ENCODE measurements at places on chromosomes 3 and 15.

GRCh38 chr3:49700014-49700413 lies 10.7 kb downstream of the RNF123 start:
- no peak for DNase-seq

DNA sequence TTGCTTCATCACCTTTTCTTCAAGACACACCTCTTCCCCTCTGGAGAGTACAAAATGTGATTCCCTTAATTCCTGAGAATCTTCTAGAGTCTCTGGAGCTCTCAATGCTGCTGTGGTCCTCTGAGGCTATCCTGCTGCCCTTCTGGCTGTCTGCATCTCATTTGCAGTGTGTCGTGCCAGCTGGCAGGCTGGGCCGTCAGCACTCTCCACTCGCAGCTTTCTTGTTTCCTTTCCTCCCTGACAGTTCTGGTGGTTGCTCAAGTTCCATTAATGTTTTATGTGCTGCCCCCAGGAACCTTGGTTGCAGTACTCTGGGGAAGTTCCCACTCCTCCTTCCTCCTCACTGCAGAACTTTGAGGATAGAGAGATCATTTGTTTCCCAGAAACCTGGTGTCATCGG lies 210.8 kb upstream of the ROPN1 start:
- no peak for DNase-seq

GRCh38 chr3:16869261-16870005 lies 15.3 kb upstream of the PLCL2 start:
- no peak for DNase-seq

DNA sequence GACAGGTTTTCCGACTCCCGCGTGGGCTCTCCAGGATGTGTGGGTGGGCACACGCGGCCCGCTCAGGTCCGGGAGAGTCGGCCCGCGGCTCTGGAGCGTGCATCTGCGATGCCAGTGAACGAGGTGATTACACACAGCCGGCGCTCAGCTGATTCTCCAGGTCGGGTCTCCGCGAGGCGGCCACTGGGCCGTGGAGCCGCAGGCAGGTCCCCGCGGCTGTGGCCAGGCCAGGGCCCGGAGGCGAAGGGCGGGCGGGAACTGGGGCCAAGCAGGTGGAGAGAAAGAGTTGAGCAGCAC lies 13.2 kb downstream of the PAK6 start:
- DNase-seq: no peak

GRCh38 chr3:165742351-165742750 lies 94.9 kb downstream of the BCHE start:
- DNase-seq: peak; percentile 94

DNA sequence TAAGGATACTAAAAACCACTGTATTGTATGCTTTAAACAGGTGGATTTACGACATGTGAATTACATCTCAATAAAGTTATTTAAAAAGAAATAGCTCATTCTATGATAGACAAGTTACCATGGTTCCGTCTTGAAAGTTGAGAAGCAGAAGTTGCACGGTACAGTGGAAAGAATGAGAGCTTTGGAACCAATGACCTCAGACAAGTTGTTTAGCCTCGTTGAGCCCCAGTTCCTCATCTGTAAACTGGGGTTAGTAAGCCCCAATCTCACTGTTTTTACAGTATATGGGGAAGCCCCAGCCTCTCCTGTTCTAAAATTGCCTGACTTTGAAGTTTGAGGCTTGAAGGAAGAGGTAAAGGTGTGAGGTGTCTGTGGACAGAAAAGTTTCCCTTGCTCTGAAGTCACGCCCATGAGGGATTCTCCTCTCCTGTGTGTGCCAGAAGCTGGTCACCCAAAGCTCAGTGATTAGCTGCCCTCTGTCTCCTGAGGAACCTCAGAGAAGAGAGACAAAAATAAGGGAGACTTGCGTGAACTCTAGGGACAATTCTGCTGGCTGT lies 10.0 kb downstream of the CRYGS start:
- DNase-seq: no peak

- no peak for DNase-seq
These were observed 20.5 kb upstream of the ENTPD3 start for GRCh38 chr3:40366203-40367162.

DNA sequence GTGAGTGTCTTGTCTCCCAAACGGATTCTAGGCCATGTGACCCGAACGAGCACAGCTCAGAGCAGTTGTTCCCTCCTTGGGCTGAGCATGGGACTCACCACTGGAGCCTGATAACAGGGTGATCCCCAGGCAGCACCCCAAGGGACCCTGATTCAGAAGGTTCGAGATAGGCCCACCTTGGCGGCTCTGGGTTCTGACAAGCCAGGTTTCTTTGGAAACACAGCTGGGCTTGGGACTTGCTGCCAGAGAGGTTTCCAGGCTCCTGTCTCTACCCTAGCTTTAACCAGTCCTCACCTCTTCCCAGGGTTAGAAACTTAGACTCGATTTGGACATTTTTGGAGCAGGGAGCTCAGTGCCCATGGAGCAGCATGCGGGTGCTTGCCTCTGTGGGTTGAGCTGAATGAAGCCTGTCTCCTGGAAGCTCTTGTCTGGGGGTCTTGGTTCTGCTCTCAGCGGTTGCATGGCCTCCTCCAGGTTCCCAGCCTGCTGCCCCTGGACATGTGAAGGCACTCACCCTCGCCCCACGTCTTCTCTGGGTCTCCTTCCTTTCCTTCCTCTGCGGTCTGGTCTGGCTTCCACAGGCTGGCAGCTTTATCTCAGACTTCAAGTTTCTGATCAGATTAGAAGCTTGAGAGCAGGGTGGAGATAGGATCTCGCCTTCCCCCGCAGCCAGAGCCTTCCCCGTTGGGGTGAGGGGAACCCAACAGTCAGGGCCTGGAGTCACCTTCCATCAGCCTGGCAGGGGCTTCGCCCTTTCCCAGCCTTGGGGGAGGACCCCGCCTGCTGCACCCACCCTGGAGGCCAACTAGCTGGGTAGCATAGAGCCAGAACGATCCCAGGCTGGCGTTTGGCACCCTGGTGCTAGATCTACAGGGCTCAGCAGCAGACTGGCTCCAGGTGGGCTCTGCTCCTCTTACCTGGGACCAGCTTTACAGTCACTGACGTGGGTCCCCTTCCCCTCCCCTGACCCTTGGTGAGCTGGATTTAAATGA lies 21.0 kb downstream of the PAQR5 start:
- DNase-seq: no peak

DNA sequence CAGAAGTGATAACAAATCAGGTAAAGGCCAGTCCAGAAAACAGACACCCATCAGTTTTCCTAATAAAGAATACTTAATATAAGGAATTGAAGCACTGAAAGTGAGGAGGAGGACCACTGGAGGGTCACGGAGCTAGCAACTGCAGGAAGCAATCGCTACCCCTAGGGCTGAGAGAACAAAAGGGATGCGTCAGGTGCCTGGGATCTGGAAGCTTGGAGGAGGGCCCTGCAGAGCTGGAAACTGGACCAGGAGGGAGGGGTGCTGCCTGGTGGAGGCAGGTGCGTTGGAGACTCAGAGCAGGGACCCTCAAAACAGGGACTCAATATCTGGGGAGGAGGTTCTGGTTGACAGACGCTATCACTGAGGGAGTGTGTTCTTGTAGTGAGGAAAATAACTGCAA lies 308.1 kb upstream of the RASGRP1 start:
- no peak for DNase-seq

- DNase-seq: no peak
These were observed 478.7 kb upstream of the UBE2E2 start for GRCh38 chr3:22724420-22724819.

DNA sequence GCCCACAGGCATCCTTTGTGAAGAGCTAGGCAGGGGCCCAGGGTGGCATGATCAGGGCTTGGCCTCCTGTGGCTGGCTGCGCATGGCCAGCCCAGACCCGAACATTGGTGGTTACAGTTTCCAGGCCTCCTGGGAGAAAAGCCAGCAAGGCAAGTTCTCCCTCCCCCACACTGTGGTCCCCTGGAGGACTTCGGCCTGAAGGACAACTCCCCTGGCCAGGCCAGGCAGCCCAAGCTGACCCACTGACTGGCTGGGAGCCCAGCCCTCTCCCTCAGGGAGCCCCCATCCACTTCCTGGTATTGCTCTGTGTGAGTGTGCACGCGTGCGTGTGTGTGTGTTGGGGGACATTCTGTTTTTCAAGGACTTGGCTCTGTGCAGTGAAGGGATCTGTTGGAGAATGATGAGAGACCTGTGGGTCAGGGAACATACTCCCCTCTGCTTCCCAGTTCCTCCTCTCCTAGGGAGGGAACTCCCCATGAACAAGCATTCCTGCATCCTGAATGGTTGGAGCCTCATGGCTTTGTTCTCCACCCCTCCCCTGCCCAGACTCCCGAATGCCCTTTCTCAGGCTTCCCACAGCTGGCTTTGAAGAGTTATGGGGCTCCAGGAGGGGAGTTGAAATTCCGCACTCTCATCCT lies 29.5 kb downstream of the CORO2B start:
- no peak for DNase-seq

- no peak for DNase-seq
These were observed 537.6 kb downstream of the FOXP1 start for GRCh38 chr3:71045917-71046282.

DNA sequence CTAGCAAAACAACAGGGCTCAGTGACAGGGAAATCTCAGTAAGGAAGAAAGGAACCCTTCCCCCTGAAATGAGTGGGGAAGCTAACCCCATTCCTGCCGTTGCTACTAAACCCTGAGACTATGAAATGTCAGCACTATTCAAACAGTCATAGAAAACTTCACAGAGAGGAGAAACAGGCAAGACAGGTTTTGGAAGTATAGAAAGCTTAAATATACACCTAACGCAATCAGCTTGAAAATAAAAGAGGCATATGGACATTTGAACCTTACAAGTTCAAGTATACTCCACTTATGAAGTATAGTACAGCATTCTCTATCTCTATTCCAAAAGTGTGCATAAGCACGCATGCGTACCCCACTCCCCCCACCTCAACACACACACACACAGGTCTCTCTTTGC lies 17.6 kb upstream of the FRMD4B start:
- no peak for DNase-seq

- DNase-seq: no peak
These were observed 26.3 kb downstream of the FEM1B start for GRCh38 chr15:68303560-68304436.

- no peak for DNase-seq
These were observed 41.1 kb upstream of the UBE2E2 start for GRCh38 chr3:23161896-23162570.

DNA sequence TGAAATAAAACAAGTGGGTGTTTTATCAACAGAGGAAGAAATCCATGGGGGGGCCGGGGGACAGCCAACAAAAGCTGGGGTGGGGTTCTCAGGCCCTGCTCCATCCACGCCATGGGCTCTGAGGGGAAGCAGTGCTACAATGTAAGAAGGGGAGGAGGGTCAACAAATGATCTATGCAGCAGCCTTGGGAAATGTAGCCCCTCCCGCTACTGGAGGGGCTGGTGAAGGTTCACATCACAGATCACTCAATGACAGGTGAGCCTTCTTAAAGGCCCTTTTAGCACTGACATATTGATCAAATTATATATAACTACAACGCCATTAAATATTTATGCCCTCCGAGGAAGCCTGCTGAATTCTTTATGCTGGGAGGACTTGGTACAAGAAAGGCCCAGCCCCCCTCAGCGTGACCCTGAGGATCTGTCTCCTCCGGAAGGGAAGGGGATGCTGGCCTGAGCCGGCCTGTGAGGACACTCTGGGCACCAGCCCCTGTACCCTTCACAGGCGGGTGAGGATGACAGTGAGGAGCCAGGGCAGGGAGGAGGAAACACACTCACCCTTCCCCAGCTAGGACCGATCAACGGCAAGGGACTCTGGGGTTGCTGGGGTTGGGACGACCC lies 15.3 kb downstream of the TLE3 start:
- no peak for DNase-seq

GRCh38 chr3:141754032-141754431 lies 9.2 kb upstream of the GRK7 start:
- DNase-seq: no peak

- no peak for DNase-seq
These were observed 80.8 kb upstream of the PROK2 start for GRCh38 chr3:71865727-71866126.

DNA sequence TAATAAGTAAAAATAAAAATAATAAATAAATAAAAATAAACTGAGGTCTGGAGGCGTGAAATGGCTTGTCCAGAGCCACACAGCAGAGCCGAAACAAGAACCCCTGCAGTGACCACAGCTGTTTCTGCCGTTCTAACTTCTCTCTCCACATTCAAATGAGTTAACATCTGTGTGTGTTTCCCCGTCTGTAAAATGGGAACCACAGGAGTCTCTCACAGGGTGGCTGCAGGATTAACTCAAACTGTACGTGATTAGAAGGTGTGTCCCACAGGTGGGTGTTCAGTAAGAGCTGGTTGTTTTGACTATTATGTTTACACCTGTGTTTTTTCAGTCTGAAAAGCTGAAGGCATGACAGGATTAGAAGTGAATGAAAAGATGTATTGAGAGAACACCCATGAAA lies 27.0 kb upstream of the MUC4 start:
- DNase-seq: no peak

GRCh38 chr15:62912808-62913207 lies 129.7 kb upstream of the TPM1 start:
- no peak for DNase-seq

- DNase-seq: no peak
These were observed 30.1 kb upstream of the MNS1 start for GRCh38 chr15:56495053-56495452.

DNA sequence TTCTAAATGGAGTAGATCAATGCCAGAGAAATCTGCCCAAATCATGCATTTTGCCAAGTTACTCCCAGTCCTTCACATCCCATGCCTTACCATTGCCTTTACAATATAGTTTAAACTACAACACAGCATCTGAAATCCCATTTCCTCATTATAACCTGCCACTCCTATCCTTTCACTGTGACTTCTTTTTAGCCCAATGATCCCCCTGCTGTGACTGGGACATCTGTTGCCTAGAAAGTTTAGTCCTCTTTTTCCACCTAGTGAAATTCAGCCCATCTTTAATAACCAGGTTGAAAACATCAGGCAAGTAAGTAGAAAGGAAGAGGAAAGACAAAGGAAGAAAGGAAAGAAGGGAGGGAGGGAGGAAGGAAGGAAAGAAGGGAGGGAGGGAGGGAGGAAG lies 627.9 kb upstream of the ZNF385D start:
- no peak for DNase-seq

DNA sequence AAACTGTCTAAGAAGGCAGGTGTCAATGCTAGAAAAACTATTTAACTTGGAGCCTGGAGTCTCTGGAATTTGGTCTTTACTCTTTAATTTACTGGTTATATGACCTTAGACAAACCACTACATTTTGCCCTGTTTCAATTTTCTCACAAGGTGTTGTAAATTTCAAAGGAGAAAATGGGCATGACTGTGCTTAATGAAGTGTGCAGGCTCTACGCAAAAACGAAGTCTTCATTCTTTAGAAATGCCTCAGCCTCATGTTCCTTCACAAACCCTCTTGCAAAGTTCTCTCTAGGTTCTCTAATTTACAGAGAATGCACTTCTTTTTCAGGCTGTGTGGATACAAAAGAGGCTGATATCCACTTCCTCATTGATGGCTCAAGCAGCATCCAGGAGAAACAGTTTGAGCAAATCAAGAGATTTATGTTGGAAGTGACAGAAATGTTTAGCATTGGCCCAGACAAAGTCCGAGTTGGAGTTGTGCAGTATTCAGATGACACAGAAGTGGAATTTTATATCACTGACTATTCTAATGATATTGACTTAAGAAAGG lies 39.1 kb downstream of the COL6A5 start:
- DNase-seq: no peak

GRCh38 chr3:52153389-52154096 lies 680 bp downstream of the POC1A start:
- DNase-seq: peak; percentile 81

GRCh38 chr3:150239766-150240165 lies 168.3 kb upstream of the TSC22D2 start:
- no peak for DNase-seq

Measured in NCI-H1105 treated with DMSO at 0.1 percent for 48 hours (cell line).